ENCODE measurements at places on chromosomes 11 and 22.
A peak's percentile ranks its signal among the peaks of the same experiment; 100 is the strongest.

- DNase-seq: no peak
Observed at GRCh38 chr11:10673501-10674062, 20.0 kb downstream of the IRAG1 start.

GRCh38 chr11:65572356-65573051 is at the start of gene FAM89B:
Gene FAM89B (plus strand): TSS chr11:65572538. CDS start chr11:65572670, 132 bp downstream.
- DNase-seq: peak; percentile 86

GRCh38 chr11:39960206-39960605 is 1499.2 kb downstream of the LRRC4C start:
- DNase-seq: no peak

DNA sequence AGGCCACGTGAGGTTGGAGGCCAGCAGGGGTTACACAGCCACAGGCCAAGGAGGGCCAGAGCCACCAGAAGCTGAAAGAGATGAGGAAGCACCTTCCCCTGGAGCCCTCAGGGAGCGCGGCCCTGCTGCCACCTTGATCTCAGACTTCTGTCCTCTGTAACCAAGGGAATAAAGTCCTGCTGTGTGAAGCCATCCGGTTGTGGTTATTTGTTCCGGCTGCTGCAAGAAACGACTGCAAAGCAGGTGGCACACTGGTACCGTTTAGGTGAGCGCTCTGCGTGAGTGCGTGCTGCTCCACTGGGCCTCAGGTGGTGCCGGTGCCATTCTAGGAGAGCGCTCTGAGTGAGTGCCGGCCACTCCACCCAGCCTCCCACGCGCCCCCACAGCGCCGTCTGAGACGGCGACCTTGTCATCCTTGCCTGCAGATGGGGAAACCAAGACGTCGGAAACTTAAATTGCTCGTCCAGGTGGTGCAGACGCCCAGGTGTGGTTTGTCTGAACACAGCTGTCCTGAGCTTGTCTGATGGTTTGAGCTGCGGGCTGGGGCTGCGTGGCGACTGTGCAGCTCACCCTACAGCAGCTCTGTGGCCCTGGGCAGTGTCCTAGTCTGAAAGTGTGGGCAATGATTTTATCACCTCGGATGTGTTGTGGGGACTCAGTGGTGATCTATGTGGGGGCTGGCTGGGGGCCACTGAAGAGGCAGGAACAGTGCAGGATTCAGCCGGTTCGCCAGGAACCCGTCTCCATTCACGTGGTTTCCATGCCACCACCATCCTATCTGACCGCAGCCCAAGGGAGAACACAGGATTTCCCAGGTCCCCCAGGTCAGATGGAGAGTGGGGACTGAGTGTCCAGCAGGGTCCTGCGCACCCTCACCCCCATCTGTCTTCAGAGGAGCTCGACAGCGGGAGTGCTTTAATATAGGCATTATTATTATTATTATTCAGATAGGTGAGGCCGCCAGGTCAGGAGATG is 4.6 kb upstream of the MRGPRG start:
- DNase-seq: no peak

GRCh38 chr11:47152126-47152952 is 24.3 kb downstream of the ARFGAP2 start:
- no peak for DNase-seq

GRCh38 chr11:36774603-36775002 is 176.6 kb upstream of the RAG2 start:
- no peak for DNase-seq

DNA sequence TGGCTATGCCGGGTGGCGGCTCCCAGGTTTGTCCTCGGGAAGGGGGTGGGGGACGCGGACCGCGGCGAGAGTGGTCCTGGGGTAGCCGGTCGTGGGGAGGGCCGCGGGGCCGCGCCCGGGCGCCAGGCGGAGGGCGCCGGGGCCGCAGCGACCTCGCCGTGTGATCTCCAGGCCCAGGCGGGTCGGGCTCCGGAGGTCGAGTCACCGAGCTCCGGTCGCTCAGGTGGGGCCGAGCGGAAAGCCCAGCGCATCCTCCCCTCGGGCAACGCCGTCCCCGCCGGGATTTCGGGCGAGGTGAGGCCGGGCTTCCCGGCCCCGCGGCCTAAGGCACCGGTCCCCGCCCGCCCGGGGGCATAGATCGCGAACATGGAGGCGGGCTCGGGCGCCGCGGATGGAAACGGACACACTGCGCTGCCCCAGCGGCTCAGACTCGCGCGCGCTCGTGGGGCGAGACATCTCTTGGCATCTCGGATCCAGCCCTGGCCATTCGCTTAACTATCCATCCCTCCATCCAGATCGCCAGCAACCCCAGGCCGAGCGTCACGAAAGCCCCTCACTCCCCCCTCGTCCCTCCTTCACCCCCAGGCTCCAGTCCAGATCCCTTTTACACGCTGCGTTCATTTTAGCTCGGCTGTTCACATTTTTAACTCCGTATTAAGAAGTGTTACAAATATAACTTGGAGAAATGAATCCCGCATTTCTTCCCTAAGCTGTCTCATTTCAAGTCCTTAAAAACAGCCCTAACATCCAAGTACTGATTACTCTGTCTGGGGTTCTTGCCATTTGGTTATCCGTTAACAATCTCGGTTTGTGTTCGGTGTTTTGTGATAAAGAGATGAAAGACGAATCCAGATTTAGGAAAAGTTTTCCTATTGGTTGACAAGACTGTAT is 460 bp downstream of the ZC3H12C start:
- DNase-seq: no peak

GRCh38 chr11:17972987-17973386 is 39.9 kb downstream of the SERGEF start:
- no peak for DNase-seq

GRCh38 chr11:106925245-106925644 is 93.0 kb downstream of the GUCY1A2 start:
- DNase-seq: no peak

- no peak for DNase-seq
Observed at GRCh38 chr22:20663137-20663828, 110.6 kb upstream of the SERPIND1 start.

GRCh38 chr11:93370260-93370659 is 39.7 kb downstream of the DEUP1 start:
- no peak for DNase-seq

DNA sequence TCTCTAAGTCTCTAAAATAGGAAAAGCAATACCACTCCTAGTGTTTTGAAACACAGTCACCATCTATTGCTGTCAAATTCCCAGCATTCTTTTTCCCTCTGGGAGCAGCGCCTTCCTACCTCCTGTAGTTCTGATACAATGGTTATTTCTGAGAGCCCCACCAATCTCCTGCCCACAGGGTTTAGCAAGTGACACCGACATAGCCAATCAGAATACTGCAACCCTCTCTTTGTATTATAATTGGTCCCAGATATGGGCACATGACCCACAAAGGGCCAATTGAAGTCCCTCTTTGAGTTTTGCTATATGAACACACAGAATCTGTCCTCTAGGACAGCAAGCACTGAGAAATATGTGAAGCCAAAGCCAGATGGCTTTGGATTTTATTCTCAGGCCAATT is 16.9 kb upstream of the ARHGAP42 start:
- no peak for DNase-seq

- no peak for DNase-seq
Observed at GRCh38 chr22:36963302-36963701, 49.9 kb downstream of the CSF2RB start.

DNA sequence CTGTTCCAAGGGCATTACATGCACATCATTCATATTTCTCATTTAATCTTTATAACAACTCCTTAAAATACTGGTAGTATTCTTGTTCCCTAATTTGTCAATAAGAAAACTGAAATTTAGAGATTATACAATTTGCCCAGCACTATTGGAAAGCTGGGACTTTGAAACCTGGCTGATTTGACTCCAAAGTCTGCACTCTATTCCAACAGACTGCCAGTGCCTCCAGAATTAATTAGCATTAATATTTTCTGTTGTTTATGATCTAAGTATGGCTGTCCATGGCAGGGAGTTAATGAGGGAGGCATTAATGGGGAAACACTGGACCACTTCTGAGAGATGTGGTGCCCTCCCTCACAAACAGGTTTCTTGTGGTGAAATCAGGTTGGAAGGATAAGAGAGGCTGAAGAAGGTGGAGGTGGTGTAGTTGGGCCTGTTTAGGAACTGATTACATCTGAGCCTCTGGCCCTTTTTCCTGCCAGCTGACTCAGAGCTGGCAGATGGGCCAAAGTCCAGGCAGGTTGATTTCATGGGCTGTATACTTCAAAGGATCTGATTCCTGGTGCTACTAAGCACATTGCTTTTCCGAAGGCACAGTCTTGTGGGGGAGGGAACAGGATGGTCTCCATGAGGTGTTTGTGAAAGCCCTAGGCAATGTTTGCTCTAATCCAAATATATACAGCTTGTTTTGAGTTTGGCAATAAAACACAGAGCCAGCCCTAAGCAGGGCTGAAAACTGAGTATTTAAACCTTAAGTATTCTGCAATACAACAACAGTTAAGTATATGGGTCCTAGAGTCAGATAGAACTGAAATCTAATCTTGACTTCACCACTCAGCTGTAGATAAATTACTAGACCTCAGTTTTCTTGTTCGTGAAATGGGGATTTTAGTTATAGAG is 21.0 kb upstream of the RAB30 start:
- no peak for DNase-seq

DNA sequence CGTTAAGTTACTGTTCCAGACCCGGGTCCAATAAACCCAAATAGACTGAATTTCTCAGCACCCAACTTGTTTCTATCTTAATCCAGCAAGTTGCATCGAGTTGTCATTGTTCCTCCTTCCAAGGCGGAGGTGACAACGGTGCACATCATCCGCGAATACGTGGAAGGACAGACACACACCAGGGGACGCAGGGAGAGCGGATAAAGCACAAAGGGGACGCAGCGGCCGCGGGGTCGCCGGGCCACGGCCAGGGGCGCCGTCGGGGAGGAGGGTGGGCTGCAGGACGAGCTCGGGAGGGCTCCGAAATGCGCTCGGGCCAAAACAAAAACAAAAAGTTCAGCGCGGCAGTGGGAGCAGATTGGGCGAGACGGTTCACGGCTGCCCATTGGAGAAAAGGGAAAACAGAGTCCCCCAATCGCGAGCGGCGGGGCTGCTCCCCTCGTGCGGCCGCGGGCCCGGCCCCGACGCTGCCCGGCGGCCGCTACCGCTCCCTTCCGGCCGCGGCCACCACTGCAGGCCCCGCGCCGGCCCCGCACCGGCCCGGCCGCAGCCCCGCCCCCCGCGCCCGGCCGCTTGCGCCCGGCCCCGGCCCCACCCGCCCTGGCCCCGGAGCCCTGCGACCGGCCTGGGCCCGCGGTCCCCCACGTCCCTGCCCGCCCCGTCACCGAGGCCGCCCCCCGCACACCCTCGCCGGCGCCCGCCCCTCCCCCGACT is 518 bp downstream of the KMT5B start:
- peak; percentile 41 for DNase-seq

DNA sequence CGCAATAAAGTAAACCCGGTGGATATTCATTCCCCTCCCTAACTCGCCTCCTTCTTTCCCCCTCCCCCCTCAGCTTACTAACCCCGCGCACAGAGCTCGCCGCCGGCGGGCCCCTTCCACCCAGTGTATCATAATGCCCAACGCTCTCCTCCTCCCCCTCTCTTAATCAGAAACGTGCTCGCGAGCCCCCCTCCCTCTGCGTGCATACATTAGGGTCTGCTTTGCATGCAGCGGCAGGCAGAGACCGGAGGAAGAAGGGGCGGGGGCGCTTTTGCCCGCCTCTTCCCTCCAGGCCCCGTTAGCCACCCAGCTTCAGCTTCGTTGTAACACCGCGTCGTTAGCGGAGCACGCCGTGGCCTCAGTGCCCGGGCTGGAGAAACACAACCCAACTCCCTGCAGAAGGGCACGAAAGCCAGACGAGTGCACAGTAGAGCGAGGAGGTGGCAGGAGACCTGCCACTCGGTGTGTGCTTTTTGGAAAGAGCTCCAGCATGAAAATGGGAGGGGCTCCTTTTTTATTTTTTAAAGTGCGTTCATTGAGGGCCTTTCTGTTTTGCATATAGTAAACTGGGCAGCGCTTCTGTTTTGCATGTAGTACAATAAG is 901 bp upstream of the KMT2A start:
- peak; percentile 61 for DNase-seq

- no peak for DNase-seq
Observed at GRCh38 chr11:47333886-47334443, 18.5 kb downstream of the MYBPC3 start.

DNA sequence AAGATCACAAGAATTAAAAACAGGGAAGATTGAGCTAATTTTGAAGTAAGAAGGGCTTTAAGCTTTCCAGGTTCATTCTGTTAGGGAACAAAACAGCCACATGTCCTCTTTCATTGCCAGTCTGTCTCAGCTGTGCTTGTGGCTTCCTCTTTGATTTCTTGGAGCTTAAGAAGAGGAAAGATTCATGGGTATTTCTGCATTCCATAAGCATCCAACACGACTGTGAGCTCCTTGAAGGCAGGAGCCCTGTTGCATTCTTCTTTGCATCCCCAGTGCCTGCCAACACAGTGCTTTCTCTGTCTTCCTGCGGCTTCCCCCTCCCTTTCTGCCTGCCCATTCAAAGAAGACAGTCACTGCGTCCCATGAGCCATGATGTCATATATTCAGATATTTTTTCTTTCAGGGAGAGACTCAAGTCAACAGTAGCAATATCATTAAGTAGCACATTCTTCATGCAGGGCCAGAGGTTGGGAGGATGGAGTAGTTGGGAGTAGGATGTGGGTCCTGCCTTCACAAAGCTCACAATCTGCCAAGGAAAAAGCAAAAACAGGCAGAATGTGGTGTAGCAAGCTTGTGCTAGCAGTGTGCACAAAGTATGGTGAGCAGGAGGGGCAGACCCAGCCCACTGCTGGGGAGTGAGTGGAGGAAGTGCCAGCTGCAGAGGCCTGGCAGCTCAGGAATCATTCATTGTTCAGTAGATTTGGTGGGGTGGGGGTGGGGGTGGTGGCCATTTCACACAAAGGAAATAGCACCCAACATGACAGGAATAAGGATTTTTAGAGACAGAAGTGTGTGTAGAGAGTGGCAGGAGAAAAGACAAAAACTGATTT is 162.1 kb upstream of the RASSF10 start:
- DNase-seq: no peak

DNA sequence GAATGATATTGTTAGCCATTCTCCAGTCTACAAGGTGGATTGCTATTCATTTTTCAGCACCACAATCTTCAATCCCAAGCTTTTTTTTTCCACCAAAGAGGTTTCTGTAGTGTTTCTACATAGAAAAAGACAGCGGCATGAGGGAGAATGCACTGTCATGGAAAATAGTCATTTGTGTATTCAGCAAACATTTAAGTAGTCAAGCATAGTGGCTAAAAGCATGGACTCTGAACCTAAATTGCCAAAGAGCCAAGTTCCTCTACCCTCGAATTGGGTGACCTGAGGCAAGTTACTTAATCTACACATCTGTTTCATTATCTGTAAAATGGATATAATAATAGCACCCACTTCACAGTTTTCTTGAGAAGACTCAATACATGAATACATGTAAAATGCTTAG is 14.2 kb downstream of the GAS2 start:
- DNase-seq: no peak

- DNase-seq: no peak
Observed at GRCh38 chr22:47540011-47540410, 777.6 kb downstream of the TBC1D22A start.

DNA sequence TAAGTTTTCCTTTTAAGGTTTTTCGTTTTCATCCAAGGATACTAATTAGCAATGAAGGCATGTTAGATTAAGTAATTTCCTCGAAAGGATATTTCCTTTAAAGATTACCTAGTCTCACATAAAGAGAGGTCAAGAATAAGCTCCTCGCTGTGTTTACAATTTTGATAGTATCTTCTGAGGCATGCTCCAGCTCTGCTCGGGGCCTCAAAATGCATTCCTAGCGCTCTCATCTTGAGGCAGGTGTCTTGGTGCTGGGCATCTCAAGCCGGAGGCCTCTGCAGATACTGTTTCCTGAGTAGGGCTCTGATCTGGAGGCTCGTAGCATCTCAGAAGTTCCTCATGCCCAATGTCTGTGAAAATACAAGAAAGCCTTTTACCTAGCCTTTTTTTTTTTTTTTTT is 128.6 kb upstream of the SNX19 start:
- DNase-seq: no peak

Measured in activated effector memory CD4-positive, alpha-beta T cell treated with Interleukin-2 at 50 U/mL for 16 hours (primary cell).